ENCODE measurements at places on chromosomes 7 and 10. TPM values are rescaled to one million over a fixed set of nuclear protein-coding genes. Genes with fewer than 3 reads are reported as not detected.
A peak's percentile ranks its signal among the peaks of the same experiment; 100 is the strongest.

DNA sequence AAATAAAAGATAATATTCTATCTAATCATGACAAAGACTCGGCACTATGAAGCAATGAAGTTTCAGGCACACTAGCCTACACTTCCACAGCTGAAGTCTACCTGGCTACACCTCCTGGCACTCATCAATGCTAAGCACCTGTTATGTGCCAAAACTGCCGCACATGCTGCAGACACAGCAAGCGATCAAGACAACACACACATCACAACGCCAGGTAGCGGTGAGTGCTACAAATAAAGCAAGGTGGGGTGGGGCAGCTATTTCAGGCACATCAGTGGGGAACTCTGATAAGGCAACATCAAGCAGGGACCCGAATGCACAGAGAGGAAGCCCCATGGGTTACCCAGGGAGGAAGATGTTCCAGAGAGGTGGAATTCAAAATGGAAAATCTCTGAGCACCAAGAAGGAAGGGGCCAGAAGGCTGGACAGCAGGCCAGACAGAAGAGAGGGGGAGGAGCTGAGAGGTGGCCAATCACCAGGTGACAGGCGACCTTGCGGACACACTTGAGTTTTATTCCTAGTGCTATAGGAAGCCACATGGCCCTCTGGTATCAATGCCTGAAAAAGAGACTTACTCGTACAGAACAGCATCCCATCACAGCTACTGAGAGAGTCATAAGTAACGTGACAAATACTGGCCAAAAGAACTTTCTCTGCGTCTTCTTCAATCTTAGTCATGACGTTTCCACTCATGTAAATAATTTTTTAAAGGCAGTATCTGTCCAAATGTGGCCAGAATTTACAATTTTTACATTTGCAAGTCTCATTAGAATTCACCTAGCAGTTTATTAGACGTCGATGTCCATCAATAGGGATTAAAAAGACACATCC lies 8.0 kb downstream of the PSAP start:
- no peak for DNase-seq

GRCh38 chr10:75967491-75967890 lies 536.1 kb downstream of the LRMDA start:
- no peak for DNase-seq

GRCh38 chr7:75847707-75848106 lies 31.1 kb upstream of the RHBDD2 start:
- no peak for DNase-seq

- DNase-seq = no peak
These were observed 192.7 kb downstream of the SEC23IP start for GRCh38 chr10:120085096-120085796.

GRCh38 chr7:97019710-97020225 lies 4.9 kb downstream of the DLX5 start:
- DNase-seq = no peak

DNA sequence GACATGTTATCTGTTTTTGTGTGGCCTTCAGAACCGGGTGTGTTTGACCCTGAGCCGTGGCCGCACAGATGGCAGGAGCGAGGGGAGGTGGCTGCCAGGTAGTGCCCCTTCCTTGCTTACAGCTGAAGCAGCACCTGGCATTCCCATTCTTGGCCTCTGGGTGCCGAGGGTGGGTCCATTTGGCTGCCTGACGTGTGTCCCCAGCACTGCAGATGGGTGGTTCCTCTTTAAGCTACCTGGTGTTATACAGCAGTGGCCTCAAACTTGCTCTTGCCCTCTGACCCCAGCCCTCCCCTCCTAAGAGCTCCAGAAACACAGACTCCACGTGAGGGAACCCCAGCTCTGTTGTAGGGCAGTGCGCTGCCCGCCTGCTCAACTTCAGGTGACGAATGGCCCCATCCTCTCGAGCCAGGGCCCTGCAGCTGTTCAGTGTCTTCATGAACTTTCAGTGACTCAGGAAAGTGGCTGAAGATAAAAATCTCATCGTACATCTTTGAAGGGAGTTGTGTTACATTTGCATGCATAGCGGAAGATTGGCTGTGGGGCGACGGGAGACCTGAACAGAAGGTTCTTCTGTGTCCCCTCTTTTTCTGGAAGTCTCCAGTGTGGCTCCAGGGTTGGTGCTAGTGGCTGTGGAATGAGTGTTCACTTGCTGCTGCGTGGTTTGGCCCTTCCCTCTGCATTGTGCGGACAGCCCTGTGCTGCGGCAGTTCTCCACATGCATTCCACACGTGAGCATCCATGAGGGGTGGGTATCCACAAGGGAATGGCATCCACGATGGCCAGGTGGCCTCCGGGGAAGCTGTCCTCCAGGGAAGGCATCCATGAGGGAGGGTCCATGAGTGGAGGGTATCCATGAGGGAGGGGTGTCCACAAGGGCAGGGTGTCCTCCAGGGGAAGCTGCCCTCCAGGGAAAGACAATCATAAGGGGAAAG lies 91.6 kb downstream of the INPP5A start:
- no peak for DNase-seq

DNA sequence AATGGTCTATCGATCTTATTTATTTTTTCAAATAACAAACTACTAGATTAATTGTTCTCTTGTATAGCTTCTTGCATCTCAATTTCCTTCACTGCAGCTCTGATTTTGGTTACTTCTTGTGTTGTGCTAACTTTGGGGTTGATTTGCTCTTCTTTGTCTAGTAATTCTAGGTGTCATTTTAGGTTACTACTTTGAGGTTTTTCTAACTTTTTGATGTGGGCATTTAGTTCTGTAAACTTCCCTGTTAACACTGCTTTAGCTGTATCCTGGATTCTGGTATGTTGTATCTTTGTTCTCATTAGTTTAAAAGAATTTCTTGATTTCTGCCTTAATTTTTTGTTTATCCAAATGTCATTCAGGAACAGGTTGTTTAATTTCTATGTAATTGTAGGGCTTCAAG lies 1188.0 kb downstream of the DNAJB9 start:
- no peak for DNase-seq

DNA sequence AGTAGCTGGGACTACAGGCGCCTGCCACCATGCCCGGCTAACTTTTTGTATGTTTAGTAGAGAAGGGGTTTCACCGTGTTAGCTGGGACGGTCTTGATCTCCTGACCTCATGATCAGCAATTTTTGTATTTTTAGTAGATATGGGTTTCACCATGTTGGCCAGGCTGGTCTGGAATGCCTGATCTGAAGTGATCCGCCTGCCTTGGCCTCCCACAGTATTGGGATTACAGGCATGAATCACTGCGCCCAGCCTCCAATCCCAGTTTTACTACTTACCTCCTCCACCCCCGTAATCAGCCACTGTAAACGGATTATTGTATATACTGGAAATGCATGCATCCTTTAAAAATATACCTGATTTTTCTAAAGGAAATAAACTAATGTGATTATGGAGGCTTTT lies 35.1 kb upstream of the MTPN start:
- DNase-seq = no peak

SPDYE18 gene
- total RNA-seq = 3.1 TPM

GNGT1 gene
- not detected for total RNA-seq

- no peak for DNase-seq
These were observed 86.3 kb downstream of the RNF216 start for GRCh38 chr7:5694912-5695726.

GPRIN2 gene
- total RNA-seq = 2.1 TPM

GRCh38 chr7:78389022-78389421 lies 590.4 kb downstream of the PHTF2 start:
- no peak for DNase-seq

- no peak for DNase-seq
These were observed 1.2 kb upstream of the TBRG4 start for GRCh38 chr7:45112648-45113047.

GRCh38 chr7:107867858-107868466 lies 23.0 kb upstream of the DLD start:
- no peak for DNase-seq

GRCh38 chr7:1591876-1592275 lies 22.0 kb upstream of the PSMG3 start:
- no peak for DNase-seq

PON1 gene
- not detected for total RNA-seq

- DNase-seq = no peak
These were observed 4.4 kb downstream of the TACR2 start for GRCh38 chr10:69412232-69412790.

PFKP gene
- total RNA-seq = 31.8 TPM

DNA sequence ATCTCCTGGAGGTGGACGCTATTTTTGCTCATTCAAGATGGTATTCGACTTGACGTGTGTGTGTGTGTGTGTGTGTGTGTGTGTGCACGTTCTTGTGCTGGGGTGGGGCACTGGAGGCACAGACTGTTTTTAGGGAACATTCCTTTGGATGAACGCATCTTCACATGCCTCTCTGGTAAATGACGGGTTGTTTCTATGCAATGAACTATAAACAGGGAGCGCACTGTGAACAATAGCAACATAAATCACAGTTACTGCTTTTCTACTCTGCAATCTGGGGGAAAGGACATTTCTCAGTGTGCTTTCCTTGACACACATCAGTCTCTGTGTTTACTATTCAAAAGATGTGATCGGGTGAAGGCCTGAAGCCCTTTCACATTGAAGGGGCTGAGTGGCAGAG lies 120.1 kb upstream of the PITRM1 start:
- no peak for DNase-seq

NCF1 gene
- total RNA-seq = 4.5 TPM

GRCh38 chr10:31596765-31597164 lies 277.7 kb downstream of the ZEB1 start:
- no peak for DNase-seq

GSTO1 gene
- 51.6 TPM for total RNA-seq

DNA sequence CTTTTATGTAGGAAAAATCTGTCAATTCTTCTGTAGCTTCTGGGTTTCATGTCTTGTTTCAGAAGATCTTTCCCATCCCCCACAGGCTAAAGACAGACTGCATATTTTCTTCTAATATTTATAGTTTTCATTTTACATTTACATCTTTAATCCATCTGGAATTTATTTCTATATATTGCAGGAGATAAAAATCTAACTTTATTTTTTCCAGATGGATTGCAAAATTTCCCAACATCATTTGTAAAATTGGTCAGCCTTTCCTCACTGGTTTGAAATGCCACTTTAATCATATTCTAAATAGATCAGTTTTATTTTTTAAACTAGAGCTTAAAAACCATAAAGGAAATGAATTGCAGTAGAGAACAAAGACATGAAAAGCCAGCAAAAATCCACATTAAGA lies 46.9 kb downstream of the TMEM26 start:
- DNase-seq = no peak

SPDYE2B gene
- not detected for total RNA-seq

- no peak for DNase-seq
These were observed 73.6 kb downstream of the OTUD1 start for GRCh38 chr10:23512355-23513058.

DNA sequence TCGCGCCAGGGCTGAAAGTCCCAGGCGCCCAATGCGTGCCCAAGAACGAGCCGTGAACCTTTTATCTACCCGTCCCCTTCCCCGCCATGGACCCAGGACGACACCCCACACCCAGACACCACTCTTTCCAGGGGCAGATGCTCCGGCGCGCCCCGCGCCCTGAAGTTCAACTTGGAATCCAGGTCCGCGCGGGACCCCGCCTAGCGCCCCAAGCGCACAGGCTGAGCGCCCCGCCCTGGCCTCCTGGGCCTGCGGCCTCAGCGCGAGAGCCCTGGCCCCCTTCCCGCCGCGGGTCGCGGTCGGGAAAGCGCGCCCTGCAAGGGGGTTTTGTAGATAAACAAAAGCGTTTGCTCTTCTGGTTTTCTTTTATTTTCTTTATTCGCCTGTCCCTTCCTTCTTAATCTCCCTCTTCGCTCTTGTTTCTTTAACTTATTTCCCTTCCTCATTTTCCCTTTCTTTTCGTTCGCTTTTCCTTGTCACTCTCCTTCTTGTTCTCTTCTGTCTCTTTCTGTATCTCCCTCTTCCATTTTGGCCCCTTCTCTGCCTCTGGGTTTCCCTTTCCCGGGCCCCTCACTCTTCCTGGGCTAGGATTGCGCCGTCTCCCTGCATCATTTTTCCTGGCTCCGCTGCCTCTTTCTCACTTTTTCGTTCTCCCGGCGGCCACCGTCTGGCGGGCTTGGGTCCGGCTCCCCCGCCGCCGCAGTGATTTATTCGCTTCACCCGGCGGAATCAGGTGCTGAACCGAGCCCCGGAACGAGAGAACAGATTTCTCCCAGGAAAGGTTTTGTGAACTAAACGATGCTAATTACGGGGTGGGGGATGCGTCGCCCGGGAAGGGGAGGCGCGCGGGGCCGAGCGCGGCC lies 15.3 kb upstream of the PAX2 start:
- DNase-seq = no peak

GRCh38 chr7:73622909-73623797 lies 1.2 kb downstream of the MLXIPL start:
- DNase-seq = peak; percentile 46

DNA sequence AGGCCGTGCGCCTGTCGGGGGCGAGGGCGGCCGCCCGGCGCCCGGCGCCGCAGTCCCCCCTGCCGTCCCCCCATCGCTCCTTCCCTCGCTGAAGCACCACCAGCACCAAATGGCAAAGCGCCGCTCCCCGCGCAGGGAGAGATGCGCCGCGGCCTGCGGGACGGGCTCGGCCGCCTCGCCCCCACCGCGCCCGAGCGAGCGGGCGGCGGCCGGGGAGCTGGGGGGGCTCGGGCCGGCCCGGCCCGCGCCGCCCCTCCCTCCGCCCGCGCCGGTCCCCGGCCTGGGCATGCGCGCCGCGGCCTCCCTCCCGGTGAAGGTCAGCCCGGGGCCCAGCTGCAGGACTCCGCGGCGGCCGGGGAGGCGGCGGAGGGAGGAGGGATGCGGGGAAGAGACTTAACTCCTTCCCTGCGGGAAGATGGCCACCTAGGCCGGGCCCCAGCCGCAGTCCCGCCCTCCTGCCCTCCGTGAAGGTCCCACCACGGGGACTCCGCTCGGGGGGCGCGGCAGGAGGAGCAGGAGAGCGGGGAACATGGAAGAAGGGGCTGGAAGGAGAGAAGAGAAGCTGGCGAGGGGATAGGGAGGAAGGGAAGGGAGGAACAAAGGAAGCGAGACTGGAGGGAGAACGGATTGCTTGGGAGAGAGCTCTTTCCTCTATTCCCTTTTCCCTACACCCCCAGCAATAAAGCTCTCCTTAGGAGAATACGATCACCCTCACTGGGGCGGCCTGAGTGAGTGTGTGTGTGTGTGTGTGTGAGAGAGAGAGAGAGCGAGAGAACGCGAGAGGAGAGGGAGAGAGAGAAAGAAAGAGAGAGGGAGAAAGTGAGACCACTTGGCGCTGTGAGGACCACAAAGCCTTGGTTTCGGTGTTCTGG lies 3.4 kb upstream of the SMARCD3 start:
- peak; percentile 50 for DNase-seq

- no peak for DNase-seq
These were observed 46.4 kb upstream of the CC2D2B start for GRCh38 chr10:95861386-95861785.

GRCh38 chr7:22631730-22632129 lies 95.3 kb upstream of the IL6 start:
- DNase-seq = no peak

DNA sequence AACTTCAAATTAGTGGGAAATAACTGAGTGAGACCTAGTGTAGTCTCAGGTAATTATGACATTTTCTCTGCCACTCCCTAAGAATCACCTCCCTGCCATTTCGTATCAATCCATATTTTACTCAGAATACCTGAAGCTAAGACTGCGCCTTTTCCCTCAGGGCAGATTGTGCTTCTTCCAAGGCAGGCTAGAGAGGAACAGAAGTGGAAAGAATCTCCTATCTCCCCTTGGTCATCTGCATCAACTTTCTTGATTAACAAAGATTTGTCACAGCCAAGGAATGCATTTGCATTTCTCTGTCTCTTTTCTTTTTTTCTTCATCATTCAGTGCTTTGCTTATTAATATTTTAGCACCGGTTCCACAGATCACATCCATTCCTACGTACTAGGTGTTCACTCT lies 119.1 kb downstream of the PTPRZ1 start:
- DNase-seq = no peak

MYPN gene
- not detected for total RNA-seq

- DNase-seq = no peak
These were observed 159.9 kb downstream of the ZNF365 start for GRCh38 chr10:62534031-62534430.

- peak; percentile 96 for DNase-seq
These were observed 528 bp upstream of the TNRC18 start for GRCh38 chr7:5423976-5424748.
